ENCODE measurements at places on chromosomes 5 and 9.

- no peak for DNase-seq
Observed at GRCh38 chr5:3348576-3349535, 246.8 kb upstream of the IRX1 start.

- DNase-seq, result no peak
Observed at GRCh38 chr5:10543585-10544040, 20.3 kb upstream of the ANKRD33B start.

- DNase-seq, result no peak
Observed at GRCh38 chr9:114850871-114851270, 45.0 kb upstream of the TNFSF15 start.

- peak; percentile 58 for DNase-seq
Observed at GRCh38 chr5:163434401-163434866, 3.0 kb upstream of the CCNG1 start.

- DNase-seq, result no peak
Observed at GRCh38 chr5:57900381-57900944, 417.9 kb upstream of the ACTBL2 start.

DNA sequence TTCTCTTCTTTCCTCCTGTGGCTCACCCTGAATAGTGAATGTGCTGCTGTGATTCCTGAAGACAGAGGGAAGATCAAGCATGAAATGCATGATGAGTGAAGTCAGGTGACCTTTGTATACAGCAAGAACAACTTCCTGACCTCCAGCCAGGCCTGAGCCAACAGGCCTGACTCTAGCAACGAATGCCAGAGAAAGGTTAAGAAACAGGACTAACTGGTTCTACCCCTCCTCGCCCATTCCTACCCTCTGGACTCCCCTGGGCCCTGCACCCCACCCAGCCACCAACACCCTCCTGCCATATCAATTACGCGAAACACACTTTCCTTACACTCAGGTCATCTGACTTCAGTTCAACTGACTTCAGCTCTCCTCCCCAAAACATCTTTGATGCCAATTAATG is 4.9 kb downstream of the SUSD1 start:
- DNase-seq, result peak; percentile 92

DNA sequence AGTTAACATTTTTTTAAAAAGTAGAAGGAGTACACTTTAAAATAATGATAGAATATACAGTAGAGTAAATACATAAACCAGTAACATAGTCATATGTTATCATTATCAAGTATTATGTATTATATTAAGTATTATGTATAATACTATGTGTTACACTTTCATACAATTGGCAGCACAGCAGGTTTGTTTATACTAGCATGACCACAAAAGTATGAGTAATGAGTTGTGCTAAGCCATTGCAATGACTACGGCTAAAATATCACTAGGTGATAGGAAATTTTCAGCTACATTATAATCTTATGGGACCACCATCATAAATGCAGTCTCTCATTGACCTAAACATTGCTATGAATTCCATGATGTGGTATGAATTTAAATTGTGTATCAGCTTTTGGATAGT is 506.0 kb downstream of the HTR1A start:
- DNase-seq, result no peak

DNA sequence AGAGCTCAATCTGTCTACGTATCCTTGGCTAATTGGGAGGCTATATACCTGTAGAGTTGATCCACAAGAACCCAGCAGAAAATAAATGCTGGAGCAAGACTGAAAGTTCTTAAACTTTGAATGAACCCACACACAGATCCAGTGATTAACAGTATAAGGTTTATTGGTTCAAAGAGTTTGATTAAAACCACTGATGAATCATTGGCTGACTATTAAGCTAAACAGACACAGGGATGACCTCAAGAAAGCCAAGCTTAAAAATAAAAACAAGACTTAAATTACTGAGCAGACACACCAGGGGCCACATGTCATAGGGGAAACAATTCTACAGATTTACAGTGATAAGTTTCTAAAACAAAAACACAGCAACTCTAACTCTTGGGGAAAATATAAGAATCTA is 163.6 kb downstream of the SPATA31D1 start:
- no peak for DNase-seq

- DNase-seq, result peak; percentile 13
Observed at GRCh38 chr5:83925955-83926337, 205.3 kb upstream of the HAPLN1 start.

- DNase-seq, result peak; percentile 3
Observed at GRCh38 chr9:71218774-71219173, 97.4 kb upstream of the TRPM3 start.

GRCh38 chr9:127059765-127060361 is 62.6 kb downstream of the ANGPTL2 start:
- DNase-seq, result no peak

DNA sequence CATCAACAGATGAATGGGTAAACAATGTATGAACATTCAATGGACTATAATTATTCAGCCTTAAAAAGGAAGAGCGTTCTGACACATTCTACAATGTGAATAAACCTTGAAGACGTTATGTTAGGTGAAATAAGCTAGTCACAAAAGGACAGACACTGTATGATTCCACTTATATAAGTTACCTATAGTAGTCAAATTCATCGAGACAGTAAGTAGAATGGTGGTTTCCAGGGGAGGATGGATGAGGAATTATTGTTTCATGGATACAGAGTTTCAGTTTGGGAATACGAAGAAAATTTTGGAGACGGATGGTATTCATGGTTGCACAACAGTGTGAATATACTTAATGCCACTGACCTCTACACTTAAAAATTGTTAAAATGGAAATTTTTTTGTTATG is 216.4 kb downstream of the CACNA1B start:
- DNase-seq, result no peak

DNA sequence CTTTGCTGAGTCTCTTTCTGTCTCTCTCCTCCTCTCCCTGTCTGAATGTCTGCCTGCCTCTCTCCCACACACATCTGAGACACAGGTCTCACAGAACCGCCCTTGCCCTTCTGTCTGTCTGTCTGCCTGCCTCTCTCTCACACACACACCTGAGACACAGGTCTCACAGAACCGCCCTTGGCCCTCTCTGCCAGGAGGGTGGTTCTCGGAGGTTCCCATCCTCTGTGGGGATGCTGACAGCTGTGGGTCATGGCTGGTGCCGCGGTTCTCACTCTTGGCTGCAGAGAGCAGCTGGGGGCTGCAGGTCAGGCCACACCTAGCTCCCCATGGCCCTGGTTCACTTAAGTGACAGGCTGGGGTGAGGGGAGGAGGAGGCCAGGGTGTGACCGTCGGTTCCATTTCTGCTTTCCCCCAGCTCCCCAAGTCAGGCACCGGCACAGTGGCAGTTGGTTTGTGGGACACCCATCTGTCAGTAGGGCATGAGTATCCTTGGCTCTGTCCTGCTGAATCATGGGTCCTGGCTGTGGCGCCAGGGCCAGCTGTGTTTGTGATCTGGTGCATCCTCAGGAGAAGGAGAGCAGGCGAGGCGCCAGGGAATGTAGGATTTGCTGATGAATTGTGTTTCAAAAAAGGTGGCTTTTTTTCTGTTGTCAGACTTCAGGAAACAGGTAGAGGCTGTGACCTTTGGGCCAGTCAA is 42.3 kb upstream of the CLPTM1L start:
- DNase-seq, result no peak

DNA sequence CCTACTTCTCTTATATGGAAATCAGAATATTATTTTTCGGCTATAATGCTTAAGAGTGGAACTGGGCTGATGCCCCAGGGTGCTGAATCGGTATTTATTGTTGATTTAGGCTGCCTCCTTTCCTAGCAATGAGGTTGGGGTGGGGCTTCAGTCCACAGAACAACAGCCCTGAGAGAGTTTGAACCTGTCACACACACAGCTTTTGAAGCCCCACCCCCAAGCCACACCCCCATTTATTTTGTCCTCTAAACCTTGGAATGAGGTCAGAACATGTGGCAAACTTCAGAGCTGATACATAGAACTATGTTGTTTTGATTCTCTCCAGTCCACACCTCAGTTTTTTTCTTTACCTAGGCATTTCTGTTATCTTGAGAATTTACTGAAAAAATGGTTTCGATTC is 51.7 kb upstream of the CAMK4 start:
- peak; percentile 0 for DNase-seq

DNA sequence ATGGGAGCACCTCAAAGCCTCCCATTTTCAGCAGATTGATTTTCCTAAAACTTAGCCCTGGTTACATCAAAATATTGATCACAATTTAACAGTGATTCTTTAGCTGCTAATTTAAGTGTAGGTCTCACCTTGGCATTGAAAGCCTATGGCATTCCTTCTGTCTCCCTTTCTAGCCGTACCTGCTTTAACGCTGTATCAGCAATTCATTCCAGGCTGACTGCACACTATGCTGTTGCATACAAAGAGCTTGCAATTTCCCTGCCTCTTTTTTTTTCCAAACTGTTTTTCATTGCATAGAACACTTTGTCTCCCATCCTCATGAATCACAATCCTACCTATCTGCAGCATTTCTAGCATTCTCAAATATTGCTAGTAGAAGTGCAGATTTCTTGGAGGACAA is 8.9 kb upstream of the AMACR start:
- DNase-seq, result no peak

DNA sequence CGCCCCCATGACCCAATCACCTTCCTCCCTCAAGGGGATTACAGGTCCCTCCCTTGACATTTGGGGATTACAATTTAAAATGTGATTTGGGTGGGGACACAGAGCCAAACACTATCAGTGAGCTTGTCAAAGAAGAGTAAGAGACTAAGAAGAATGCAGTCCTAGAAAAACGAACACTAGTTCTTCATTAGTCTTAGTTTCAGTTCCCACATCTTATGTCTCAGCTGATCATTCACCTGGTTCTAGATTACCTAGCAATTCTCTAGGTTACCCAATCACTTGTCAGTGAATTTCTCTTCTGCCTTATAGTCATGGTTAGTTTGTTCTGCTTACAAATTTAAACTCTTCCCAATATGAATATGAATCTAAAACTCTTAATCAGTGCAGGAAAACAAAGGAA is 251.5 kb downstream of the COX7C start:
- DNase-seq, result no peak

- DNase-seq, result no peak
Observed at GRCh38 chr5:32837211-32837610, 126.1 kb downstream of the NPR3 start.
